Type B pancreatic cell (in vitro differentiated cells): ENCODE measurements at places on chromosomes 5 and 9.

DNA sequence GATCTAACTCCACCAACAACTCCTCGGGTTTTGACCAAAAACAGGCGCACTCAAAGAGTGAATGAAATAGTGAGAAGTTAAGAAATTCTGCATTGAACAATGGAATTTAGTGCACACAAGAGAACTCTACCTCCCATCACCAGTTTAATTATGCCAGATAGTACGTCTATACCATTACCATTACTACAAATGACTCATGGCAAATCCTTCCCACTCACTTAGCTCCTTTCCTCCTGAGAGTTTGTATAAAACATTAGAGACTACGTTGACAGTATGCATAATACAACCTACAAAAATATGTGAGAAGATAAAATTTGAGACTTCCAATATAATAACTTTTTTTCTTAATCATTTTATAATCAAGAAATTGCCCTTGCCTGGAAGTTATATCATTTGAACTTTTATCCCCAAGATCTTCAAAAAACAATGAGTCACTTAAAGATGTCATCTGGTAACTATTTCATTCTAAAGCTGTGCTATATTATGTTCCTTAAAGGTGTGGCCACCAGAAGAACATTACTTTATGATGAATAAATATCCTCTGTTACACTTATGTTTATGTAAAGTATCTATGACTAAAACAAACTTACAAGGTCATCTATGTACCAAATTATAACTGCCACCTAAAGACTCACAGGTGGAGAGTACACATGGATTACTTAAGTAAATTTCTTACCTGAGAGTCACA lies 297.9 kb upstream of the PTGER4 start:
- DNase-seq, result no peak
- no peak overlapping the region for H3K4me3 ChIP-seq
- H3K4me1 ChIP-seq, result no peaks in the 10 kb centered on the region
- no peaks in the 10 kb centered on the region for H3K36me3 ChIP-seq
- no peaks in the 10 kb centered on the region for H3K27me3 ChIP-seq

GRCh38 chr9:90814355-90814754 lies 12.7 kb downstream of the SYK start:
- no peak overlapping the region for H3K27ac ChIP-seq
- peaks cover 13% of the 10 kb centered on the region for H3K4me1 ChIP-seq
- H3K27me3 ChIP-seq, result no peaks in the 10 kb centered on the region
- DNase-seq, result no peak

- no peak overlapping the region for H3K4me3 ChIP-seq
- no peak overlapping the region for H3K27ac ChIP-seq
- DNase-seq, result no peak
- peaks cover 3% of the 10 kb centered on the region for H3K36me3 ChIP-seq
- peaks cover 29% of the 10 kb centered on the region for H3K4me1 ChIP-seq
- H3K27me3 ChIP-seq, result no peaks in the 10 kb centered on the region
Observed at GRCh38 chr5:34582371-34582770, 73.8 kb upstream of the RAI14 start.

- DNase-seq, result no peak
- no peaks in the 10 kb centered on the region for H3K36me3 ChIP-seq
- peaks cover 20% of the 10 kb centered on the region for H3K27me3 ChIP-seq
- H3K4me3 ChIP-seq, result no peak overlapping the region
Observed at GRCh38 chr5:164335837-164336236, 830.4 kb downstream of the MAT2B start.

DNA sequence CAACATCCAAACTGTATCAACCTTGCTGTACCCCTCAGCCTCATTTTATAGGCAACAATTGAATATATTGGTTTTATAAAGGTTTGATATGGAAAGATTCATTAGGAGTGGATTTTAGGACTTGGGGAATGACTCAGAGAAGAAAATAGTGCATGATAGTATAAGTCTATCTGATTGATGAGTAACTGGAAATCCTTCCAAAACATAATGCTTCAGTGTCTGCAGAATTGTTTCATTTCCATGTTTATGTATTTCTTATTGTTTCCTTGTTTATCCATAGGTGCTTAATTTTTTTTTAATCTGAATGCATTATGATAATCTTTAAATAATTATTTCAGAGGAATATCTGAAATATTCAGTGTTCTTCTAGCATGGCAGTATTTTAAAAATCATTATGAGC lies 12.6 kb downstream of the JAK2 start:
- no peak for DNase-seq
- H3K27me3 ChIP-seq, result no peaks in the 10 kb centered on the region

GRCh38 chr5:1380910-1381309 lies 36.0 kb upstream of the CLPTM1L start:
- H3K4me1 ChIP-seq, result peaks cover 14% of the 10 kb centered on the region
- no peak for DNase-seq
- H3K4me3 ChIP-seq, result no peak overlapping the region
- no peak overlapping the region for H3K27ac ChIP-seq
- H3K27me3 ChIP-seq, result peaks cover 62% of the 10 kb centered on the region

DNA sequence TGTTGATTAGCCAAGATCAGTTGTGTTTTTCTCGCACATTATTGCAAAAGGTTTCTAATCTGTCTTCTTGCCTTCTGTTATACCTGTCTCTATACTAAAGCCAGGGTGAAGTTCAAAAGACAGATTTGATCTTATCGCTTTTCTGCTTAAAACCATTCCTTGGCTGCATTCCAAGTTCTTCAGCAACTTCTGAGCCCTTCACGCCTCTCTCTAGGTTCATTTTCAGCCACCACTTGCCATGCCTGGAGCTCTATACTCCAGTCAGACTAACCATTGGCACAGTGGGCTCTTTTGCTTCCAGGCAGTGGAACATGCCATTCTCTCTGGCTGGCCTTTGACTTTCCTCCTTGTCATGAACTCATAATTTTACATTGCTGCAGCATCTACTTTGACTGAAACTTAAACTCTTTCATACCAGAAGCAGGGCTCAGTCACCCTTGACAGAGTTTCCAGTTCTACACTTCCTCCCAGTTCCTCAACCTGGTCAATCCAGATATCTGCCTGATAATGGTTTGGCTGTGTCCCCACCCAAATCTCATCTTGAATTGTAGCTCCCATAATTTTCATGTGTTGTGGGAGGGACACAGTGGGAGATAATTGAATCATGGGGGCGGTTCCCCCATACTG lies 114.4 kb downstream of the SLC12A2 start:
- peaks cover 7% of the 10 kb centered on the region for H3K27me3 ChIP-seq
- no peak overlapping the region for H3K4me3 ChIP-seq
- no peak overlapping the region for H3K27ac ChIP-seq
- no peak for DNase-seq
- H3K4me1 ChIP-seq, result peaks cover 22% of the 10 kb centered on the region
- H3K36me3 ChIP-seq, result peaks cover 7% of the 10 kb centered on the region

DNA sequence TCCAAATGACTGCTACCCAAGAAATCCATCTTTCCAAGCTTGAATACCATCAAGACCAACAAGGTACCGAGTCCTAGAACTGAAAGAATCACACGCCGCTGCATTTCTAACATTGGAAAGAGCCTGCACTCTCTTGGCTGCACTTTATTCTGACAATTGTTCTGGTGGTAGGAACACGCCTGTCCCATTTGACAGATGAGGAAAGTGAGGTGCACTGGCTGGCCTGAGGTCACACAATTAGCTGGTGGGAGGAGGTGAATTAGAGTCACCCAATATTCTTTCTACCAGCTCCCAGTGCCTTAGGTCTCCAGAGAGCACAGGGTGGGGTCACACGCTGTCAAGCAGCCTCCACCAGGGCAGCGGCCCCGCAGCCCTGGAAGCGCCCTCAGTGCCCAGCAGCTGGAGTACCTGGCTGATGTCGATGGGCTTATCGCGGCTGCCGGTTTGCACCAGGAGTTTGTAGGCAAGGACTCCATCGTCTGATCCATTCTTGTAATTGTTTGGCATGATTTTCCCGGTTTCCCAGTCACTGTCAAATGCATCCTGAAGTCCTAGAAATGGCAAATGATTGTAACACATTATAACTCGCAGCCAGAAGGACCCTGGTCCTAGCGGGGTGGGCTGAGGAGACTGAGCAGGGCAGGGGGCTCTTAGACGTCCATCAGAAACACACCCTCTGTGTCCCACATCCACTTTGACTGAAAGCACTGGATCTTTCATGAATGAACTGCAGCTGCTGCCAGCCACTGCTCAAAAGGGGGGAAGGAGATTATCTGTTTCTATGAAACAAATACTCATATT lies 55.1 kb downstream of the PTCH1 start:
- H3K4me3 ChIP-seq, result peak overlapping the region; percentile 84
- peaks cover 62% of the 10 kb centered on the region for H3K36me3 ChIP-seq
- H3K4me1 ChIP-seq, result peaks cover 60% of the 10 kb centered on the region

DNA sequence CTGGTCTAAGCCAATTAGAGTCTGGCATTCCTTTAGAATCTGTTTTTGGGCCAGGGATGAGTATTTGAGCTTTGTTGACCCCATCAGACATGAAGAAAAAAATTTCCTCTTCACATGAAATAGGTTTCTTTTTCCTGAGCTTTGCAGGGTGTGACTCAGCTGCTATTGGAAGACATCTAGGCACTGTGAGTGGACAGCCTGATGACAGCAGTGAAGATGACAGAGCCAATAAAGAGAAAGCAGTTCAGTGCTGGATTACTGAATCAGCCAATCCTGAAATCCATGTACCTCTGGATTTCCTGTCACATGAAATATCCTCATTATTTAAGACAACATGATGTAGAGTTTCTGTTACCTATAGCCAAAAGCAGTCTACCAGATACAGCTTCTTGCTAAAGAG lies 51.3 kb upstream of the GRIA1 start:
- H3K4me1 ChIP-seq, result peaks cover 6% of the 10 kb centered on the region
- H3K36me3 ChIP-seq, result no peaks in the 10 kb centered on the region
- DNase-seq, result no peak

GRCh38 chr5:68268101-68268851 lies 52.7 kb downstream of the PIK3R1 start:
- peaks cover 22% of the 10 kb centered on the region for H3K36me3 ChIP-seq
- no peak for DNase-seq
- H3K27ac ChIP-seq, result no peak overlapping the region
- peaks cover 3% of the 10 kb centered on the region for H3K27me3 ChIP-seq
- H3K4me3 ChIP-seq, result no peak overlapping the region
- peaks cover 54% of the 10 kb centered on the region for H3K4me1 ChIP-seq

DNA sequence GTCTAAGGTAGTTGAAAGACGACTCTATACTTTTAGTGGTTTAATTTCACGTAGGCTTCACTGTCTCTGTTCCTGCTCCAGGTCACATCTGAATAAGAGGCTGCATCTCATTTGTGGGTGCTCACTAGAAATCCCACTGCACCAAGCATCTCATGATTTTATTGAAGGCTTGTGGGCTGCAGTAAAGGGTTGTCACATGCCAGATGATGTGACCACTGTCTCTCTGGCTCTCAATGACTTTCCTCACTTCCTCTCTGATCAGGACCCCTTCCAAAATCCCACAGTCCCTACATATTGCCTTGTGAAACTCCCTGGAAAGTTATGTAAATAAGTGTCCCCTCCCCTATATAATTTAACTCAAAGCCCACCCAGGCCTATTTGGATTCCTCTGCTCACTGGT lies 8.9 kb upstream of the ZCCHC10 start:
- no peak for DNase-seq
- no peak overlapping the region for H3K27ac ChIP-seq
- H3K4me3 ChIP-seq, result no peak overlapping the region

- H3K4me3 ChIP-seq, result no peak overlapping the region
- H3K27me3 ChIP-seq, result peaks cover 2% of the 10 kb centered on the region
- peaks cover 4% of the 10 kb centered on the region for H3K4me1 ChIP-seq
- no peak for DNase-seq
- H3K36me3 ChIP-seq, result no peaks in the 10 kb centered on the region
- H3K27ac ChIP-seq, result no peak overlapping the region
Observed at GRCh38 chr9:98922721-98923435, 20.8 kb upstream of the COL15A1 start.
